ENCODE measurements at places on chromosomes 2 and 18.

GRCh38 chr18:76405280-76405679 is 89.8 kb downstream of the ZNF516 start:
- no peak for DNase-seq

DNA sequence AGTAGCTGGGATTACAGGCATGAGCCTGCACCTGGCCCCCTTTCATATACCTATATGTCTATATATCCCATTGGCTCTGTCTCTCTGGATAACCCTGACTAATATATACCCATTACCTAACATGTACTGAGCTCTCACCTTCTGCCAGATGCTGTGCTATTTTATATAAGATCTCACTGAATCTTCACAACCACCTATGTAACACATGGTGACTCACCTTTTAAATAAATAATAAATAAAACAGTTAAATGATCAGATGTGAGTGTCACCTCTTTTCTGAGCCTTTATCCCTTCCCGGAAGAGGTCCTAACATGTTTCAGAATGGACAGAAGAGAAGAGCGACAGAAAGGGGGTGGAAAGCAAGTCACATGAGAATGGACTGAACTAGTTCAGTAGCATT is 123.1 kb downstream of the SPIRE1 start:
- no peak for DNase-seq

DNA sequence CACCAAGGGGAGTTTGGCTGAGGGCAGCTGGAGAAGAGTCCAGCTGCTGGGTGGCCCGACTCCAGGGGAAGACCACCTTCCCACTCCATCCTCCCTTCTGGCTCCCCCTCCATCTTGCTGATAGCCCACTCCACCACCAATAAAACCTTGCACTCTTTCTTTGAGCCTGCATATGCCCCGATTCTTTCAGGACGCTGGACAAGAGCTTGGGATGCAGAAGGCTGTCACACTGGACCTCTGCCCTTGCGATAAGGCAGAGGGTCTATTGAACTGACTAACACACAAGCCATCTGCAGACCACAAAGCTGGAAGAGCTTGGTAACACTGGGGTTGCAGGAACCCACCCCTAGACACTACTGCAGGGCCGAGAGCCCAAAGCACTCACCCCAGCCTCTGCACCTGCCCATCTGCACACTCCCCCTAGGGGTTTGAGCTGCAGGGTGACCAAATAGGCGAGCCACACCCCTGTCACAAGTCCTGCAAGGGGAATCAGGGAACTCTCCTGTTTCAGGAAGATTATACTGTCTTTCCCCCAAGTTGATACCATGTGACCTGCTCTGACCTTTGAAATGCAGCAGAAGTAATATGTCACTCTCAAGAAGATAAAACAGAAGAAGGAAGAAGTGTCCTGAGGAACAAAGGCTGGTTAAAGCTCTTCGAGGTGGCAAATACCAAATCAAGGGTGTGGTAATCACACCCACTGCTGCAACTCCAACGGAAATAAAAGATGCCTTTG is 70.5 kb downstream of the SMAD4 start:
- DNase-seq = no peak

DNA sequence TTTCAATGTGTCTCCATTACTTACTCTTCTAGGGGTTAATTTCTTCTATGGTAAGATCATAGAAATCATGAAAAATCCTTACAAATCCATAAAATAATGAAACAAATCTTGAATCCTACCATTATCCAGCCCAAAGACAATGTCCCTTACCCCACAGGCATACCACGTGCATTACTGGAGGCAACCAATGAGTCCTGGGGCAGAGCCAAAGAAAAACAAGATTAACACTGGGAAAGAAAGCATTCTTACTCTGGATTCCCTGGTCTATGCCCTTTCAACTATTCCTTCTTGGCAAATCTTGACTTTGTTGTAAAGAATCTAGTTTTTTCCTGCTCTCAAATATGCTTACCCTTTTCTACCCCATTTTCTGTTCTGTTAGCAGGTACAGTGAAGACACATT is 3.1 kb upstream of the GALNT1 start:
- no peak for DNase-seq

DNA sequence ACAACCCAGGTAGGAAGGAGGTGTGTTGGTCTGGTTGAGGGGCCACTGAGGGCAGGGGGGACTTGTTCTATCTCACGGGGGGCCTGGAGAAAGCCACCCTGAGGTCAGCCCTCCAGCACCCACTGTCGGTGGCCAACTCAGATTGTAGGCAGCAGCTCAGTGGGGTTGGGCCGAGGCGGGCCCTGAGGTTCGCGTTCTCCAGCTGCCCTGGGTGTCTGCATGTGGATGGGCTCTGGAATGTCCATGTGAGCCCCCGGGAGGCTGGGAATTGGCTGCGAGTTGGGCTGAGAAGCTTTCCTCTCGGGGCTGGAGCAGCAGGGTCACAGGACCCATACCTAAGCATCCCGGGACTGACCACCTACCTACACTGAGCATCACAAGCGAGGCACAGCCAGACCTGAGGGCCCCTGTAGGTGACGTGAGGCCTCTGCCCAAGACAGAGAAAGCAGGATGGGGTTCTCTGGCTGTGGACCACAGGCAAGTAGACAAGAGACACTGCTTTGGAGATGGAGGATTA is 70.3 kb upstream of the HAAO start:
- DNase-seq = no peak

DNA sequence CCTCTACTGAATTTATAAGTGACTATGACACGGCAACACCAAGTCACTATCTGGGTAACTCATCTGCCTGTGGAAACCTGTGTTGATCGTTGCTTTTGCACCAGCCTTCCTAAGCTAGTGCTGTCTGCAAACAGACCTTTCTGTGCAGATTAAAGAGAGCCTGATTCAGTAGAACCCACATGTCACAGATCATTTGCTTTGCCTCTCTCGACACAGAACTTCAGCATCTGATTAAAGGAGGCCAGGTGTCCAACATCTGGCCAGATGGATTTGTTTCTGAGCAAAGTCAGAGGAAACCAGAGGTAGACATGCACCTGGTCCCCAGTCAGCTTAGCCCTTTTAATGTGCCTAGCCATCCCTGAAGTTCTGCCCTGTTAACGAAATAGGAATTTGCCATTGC is 15.0 kb upstream of the TTR start:
- no peak for DNase-seq

- no peak for DNase-seq
Observed at GRCh38 chr2:240868286-240869108, at the start of gene AGXT. AGXT (plus strand) TSS chr2:240868824; CDS start chr2:240868866, 42 bp downstream.

DNA sequence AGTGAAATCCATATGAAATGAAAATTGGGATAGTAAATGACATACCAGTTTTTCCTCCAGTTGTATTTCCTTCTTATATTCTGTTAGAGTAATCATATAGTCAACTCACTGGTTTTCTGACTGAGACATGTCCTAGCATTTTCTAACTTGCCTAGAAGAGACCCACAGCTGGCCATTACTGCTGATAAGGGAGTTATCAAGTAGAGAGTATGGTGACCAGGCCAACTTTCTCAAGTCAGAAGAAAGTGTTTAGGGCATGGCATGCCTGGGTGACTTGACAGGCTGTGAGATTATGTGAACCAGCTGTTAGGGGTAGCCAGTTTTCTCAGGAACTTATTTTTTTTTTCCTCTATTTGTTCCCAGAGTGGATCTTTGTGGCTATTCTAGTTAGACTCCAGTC is 81.2 kb downstream of the GPD2 start:
- no peak for DNase-seq

DNA sequence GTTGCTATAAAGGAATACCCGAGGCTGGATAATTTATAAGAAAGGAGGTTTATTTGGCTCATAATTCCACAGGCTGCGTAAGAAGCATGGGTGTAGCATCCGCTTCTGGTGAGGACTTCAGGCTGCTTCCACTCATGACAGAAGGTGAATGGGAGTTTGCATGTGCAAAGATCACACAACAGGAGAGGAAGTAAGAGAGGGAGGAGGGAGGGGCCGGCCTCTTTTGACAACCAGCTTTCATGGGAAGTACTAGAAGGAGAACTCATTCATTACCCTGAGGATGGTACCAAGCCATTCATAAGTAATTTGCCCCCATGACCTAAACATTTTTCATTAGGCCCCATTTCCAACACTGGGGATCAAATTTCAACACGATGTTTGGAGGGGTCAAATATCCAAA is 386.8 kb upstream of the NETO1 start:
- no peak for DNase-seq

DNA sequence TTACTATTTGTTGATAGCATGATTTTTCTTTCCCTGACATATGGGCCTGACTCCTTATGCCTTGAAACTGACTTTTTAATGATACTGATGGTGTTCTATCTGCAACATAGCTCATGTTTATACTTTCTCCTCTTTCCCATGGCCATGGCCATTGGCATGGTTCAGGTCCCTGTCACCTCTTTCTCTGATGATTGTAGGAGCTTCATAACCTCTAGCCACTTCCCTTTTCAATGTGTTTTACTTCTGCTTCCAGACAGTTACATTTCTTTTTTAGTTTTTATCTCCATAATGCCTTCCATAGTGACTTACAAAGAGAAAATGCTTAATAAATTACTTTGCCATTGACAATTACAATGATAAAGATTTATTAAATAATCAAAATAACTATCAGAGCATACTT is 177.9 kb upstream of the SETBP1 start:
- DNase-seq = no peak

DNA sequence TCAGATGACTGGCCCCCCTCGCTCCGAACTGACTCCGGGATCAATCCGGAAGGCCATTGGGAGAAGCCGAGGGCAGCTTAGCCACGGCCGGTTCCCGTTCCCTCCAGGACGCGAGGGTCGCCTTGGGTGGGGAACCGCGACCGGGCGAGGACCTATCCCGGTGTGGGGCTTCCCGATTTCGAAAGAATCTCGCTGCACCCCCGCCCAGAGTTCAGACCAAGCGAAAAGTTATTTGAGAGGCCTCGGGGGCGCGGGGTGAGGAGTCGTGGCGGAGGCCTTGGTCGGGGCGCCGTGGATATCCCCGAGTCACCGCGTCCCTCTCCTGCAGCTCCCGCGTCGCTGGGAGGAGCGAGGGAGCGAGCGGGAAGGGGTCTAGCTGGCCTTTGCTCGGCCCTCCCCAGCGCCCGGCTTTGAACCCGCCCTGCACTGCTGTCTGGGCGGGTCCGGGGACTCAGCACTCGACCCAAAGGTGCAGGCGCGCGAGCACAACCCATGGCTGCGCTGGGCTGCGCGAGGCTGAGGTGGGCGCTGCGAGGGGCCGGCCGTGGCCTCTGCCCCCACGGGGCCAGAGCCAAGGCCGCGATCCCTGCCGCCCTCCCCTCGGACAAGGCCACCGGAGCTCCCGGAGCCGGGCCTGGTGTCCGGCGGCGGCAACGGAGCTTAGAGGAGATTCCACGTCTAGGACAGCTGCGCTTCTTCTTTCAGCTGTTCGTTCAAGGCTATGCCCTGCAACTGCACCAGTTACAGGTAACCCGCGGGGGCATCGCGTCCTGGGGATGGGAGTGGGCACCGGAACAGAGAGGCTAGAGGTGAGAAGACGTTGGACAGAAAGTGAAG is at the start of gene CYP27A1:
Gene CYP27A1, plus strand, starts transcription at position 457 of the 837 bp plus-strand sequence. Its CDS starts 36 bp downstream, at position 493.
- DNase-seq = no peak

DNA sequence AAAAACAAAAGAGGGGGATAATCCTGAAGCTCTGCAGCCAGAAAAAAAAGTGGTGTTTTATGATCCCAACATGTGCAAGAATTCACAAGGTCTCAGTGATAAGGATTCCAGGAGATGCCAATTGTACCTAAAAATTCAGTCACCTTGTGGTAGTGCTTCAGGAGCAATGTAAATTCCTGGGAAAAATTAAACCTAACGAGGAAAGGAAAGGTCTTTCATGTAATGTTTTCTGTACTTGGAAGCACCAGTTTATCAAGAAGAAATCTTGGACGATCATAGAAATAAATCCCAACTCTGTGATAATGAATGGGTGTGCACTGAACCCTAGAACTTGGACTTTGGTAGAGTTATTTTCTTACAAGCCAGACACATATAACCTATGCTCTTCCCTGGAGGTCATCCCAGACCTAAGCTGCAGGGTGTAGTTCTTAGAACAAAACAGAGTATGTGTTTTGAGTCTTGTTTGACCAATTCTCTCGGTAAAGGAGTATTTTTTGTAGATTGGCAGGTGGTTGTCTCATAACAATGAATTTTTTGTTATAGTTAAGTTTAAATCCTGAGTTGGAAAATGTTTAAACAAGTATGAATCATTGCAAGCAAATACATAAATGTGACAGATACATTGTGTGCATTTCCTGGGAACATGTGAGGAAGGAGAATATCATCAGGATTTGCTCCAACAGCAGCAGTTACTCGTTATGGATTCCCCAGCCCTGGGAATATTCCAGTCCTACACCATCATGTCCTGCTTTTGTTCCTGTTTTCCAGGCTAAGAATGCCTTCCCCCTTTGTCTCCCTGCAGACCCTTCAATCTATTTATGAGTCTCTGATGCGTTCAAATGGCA is 224.6 kb downstream of the NAPG start:
- no peak for DNase-seq

GRCh38 chr2:10507106-10507505 is 59.0 kb upstream of the ODC1 start:
- DNase-seq = no peak

- DNase-seq = no peak
Observed at GRCh38 chr2:143452817-143453451, 323.7 kb downstream of the ARHGAP15 start.

DNA sequence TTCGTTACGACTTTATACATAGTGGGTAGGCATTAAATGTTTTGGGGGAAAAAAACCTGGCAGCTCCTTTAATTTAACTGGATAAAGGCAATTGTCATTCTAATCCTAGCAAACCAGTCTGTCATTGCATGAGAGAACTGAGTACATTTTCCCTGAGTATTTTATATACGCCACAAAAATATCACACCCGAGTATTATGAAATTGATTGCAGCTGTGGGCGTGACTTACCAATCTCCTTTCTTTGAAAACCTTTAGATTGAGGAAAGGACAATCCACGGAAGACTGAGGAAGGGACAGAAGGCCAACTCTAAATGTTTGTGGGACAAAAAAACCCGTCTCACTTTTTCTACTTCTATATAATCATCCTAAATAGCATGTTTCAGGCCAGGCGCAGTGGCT is 9.0 kb downstream of the TM4SF20 start:
- DNase-seq = no peak

DNA sequence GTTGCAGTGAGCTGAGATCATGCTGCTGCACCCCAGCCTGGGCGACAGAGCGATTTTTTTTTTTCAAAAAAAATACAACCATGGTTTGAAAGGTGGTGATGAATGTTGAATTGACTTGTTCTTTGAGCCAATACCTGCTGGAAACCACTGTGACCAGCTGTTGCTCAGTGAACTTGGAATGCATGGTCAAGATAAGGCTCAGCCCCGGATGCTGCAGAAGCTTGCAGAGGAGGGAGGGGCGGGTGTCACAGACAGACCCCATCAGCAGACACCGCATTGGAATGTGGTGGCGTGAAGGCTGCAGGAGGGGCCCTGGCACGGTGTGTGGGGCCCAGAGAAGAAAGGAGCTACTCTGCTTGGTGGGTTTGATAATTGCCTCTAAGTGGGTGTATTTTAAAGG is 91.6 kb downstream of the ITGB1BP1 start:
- DNase-seq = no peak

- DNase-seq = no peak
Observed at GRCh38 chr2:60422826-60423483, 130.5 kb downstream of the BCL11A start.

- DNase-seq = no peak
Observed at GRCh38 chr2:15912203-15912602, 28.1 kb upstream of the MYCN start.

All from cerebellar nuclear complex (tissue), 1 donor.